ENCODE measurements at places on chromosomes 6 and 20.
A peak's percentile ranks its signal among the peaks of the same experiment; 100 is the strongest.

DNA sequence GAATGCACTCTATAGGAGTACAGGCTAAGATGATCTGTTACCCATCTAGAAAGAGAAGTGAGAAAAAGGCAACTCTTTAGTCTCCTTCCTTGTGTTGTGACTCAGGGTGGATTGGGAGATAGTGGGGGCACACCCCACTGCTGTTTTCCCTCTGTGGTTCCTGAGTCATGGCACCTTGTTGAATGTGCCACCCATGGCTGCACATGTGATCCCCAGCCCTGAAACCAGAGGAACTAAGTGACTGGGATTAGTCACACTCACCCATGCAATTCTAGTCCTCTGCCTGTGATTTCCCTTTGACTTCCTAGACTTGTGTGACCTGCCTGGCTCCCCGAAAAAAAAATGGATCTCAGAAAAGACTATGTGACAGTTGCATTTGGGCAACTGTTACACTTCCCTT, 48.6 kb upstream of the HTR1B start:
- DNase-seq, result no peak

GRCh38 chr20:20503777-20504530, 136.1 kb downstream of the INSM1 start:
- no peak for DNase-seq

GRCh38 chr6:159389695-159390094, 220.5 kb downstream of the FNDC1 start:
- DNase-seq, result no peak

GRCh38 chr6:11921751-11922150, 90.4 kb upstream of the HIVEP1 start:
- no peak for DNase-seq

DNA sequence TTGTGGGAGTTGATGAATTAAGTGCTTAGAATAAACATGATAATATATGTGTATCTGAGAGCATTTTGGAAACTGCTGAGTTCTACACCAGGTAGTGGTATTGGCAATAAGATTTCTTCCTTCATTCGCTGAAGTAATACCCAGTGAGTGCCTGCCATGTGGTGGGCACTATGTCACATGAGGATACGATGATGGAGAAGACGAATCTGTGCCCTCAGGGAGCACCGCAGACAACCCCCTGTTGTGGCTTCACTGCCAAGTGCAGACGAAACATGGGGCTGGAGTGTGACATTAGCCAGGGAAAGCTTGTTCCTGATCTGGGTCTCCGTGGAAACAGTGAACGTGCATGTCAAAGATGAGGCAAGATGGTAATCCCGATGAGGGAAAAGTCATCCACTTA, 7.9 kb downstream of the ZNF76 start:
- no peak for DNase-seq

- DNase-seq, result no peak
Measured at GRCh38 chr6:2387445-2387844, 142.0 kb upstream of the GMDS start.

DNA sequence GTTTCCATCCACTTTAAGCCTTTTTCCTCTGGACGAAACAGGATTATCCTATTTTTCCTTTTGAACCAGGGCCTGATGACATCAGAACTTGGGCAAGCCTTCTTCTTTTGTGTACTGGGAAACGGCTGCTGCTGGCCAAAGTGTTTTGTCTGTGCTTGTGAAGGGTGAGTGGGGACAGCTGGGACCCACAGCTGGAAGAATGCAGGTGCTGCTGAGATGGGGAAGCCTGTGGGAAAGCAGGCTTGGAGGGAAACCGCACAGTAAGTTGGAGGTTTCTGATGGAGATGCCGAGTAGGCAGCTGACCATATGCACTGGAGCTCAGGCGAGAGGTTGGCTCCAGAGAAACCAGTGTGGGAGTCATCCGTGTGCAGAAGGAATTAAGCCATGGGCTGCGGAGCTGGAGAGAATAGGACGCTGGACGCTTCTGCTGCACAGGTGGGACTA, 8.5 kb upstream of the PSMG4 start:
- no peak for DNase-seq

- DNase-seq, result no peak
Measured at GRCh38 chr20:51034988-51035656, 12.2 kb upstream of the KCNG1 start.

DNA sequence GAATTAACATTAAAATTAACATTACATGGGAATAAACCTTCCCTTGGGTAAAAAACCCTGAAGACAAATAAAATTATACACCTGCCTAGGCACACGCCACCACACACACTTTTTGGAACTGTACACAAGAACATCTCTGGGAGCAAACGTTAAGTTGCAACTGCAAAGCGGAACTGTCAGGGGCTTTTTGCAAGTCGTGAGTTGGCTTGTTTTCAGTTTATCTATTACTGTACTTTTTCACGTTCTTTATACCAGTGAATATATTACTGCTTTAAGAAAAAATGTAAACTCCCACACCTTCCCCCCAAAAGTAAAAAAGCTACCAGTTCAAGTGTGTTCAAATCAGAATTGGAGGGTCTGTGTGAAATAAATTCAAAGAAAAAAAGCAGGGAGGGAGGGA, 65.5 kb upstream of the NFATC2 start:
- DNase-seq, result no peak

DNA sequence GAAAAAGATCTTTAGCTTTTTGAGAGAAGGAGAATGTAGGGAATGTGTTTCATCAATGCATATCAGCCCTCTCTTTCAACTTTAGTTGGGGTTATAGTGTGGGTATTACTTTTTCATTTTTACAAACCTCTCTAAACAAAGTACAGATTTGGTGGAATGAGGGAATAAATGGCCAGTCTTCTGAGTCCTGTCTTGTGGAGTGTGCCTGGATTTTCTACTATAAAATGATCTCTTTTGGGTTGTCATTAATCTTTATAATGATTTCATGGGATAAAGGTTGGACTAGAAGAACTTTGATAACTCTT, 209.3 kb downstream of the RNF144B start:
- DNase-seq, result no peak

DNA sequence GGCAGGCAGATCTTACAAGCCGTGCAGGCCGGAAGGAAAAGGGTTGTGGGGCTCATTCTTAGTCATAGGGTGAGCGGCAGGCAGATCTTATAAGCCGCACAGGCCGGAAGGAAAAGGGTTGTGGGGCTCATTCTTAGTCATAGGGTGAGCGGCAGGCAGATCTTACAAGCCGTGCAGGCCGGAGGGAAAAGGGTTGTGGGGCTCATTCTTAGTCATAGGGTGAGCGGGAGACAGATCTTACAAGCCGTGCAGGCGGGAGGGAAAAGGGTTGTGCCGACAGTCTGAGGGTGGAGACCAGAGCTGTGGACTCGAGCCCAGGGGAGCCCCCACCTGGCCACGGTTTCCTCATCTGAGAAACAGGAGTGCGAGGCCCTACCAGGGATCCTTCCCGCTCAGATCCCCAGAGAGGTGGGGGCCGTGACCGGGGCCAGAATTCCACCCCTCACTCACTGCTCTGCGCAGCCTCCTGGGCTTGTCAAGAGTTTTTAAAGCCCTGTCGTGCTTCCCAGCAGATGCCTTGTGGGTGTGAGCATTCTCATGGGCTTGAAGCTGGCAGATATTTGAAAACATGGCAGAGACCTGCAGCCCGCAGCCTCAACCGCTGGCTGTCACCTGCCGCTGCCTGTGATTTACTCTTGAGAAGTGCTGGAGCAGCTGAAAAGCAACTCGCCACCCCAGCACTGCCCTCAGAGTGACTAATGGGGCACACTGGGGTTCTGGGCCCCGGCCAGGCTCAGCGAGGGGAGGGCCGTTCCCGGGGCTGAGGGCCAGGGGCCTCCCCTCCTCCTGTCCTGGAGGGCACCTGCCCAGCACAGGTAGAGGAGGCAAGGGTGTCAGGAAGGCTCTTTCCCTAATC, 31.9 kb downstream of the NTSR1 start:
- no peak for DNase-seq

DNA sequence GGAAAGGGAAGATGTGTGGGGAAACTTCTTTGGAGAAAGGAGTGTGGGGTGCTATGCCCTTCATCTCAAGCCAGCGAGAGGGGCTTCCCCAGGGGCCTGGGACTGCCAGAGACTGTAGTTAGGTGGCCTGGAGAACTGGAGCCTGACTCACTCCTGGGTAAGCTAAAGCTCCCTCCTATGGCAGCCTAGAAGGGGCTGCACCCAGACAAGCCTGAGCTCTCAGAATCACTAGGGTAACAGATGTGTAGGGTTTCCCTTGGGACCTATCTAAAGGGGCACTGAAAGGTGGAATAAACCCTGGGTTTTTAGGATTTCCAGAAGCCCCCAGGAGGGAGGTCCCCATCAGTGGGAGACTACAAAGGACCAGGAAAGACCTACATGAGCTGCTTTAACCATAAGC, 1.6 kb upstream of the ARMC2 start:
- DNase-seq, result no peak

GRCh38 chr20:1336699-1337367, 7.9 kb upstream of the SDCBP2 start:
- no peak for DNase-seq

- no peak for DNase-seq
Measured at GRCh38 chr6:56814308-56814707, 140.6 kb upstream of the BEND6 start.

GRCh38 chr6:81978230-81978629, 225.7 kb upstream of the TENT5A start:
- no peak for DNase-seq

DNA sequence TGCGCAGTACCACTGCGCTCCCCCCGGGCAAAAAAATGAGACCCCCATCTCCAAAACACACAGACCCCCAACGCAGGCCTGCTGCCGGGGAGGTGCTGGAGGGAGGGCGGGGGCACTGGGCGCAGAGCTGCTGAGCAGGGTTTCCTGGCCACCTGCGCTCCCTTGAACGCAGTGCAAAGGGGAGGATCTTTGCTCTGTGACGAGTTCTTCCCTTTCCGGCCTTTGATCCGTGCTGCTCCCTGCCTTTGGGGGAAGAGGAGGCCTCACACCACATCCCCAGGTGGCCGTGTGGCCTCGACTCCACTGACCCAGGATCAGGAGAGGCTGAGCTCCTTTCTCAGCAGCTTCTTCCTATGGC, 8.9 kb upstream of the COL20A1 start:
- DNase-seq, result no peak

DNA sequence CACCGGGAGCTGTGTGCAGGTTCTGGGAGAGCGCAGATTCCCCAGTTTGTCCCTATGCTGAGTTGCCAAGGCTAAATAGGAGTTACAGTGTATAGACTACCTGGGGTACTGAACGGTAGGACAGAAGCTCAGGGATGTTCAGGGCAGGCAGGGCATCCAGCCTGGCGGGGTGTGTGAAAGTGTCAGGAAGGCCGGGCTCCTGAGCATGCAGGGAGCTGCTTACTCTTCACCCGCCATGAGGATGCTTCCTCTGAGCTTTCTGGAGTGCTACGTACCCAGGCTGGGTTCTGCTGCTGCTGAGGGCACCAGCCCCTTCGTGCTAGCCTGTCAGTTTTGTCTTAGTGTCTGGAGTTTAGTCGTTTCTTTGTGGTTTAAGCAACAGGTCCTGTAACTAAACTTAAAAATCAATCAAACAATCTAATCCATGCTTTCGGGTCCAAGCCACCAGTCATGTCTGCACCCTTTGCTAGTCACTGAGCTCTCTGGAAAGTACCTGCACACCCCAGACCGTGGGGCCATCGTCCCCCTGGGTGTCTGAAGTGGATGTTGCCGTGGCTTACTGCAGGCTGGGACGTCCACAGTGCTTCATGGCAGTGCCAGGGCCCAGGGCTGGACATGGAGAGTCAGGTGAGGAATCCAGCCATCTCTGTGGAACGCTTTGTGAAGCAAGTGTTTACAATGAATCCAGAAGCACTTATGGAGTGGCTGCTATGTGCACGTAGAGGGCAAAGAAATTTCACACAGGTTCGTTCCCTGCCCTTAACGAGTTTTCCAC, 220.3 kb upstream of the SNX9 start:
- DNase-seq, result no peak

- no peak for DNase-seq
Measured at GRCh38 chr6:107977283-107977682, 19.3 kb upstream of the SEC63 start.

DNA sequence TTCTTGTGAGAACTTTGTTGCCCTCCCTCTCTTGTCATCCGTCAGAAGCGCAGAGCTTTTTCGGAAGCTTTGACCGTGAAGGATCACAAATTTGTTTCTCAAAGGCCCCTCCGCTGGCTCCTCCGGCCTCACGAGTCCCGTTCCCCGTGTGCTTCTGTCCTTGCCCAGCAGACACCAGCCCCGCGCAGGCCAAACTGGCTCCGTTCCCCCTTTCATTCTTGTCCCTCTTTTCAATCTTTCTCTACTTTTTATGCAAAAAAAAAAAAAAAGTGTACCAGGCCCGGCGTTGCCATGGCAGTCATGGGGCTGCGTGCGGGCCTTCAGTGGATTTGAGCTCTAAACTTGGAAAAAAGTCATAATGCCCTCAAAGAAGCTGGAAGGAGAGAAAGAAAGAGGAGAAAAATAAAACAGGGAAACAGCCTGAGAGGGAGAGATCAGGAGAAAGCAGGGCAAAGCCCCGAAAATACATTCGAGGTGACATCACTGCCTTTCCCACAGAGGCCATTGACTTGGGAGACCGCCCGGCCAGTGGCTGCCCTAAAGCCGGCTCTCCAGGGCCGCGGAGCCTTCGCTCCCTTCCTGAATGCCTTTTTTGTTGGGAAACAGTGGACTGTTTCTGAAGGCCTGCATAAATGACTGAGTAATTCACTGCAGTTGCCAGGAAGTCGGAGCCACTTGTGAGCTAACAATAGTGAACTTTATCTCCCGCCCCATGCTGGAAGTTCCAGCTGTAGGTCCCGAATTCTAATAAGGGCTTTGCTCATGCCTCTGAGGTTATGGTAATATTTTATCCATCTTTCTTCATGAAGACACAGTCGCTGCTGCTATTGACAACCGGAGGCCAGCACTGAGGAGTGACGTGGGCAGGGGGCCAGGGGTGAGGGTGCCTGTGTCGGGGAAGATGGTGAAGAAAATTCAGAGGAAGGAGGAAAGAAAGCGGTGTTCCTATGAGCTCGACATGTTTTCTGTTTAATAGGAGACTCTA, 670.9 kb downstream of the QKI start:
- peak; percentile 75 for DNase-seq

DNA sequence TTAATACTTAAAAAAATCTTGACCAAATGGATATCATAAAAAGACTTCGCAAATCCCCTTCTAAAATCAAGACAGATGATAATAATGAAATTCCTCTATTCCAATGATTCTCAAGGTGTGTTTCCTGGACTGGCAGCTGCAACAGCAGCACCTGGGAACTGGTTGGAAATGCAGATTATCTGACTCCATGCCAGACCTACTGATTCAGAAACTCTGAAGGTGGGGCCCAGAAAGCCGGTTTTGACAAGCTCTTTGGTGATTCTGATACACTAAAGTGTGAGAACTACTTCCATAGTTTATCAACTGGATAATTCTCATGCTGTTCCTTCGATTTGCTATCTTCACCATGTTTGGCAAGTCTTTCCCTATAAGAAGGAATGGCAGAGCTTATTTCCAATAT, 252.1 kb downstream of the COL12A1 start:
- DNase-seq, result no peak

GRCh38 chr20:48831718-48832404, 4.1 kb upstream of the PREX1 start:
- peak; percentile 34 for DNase-seq

DNA sequence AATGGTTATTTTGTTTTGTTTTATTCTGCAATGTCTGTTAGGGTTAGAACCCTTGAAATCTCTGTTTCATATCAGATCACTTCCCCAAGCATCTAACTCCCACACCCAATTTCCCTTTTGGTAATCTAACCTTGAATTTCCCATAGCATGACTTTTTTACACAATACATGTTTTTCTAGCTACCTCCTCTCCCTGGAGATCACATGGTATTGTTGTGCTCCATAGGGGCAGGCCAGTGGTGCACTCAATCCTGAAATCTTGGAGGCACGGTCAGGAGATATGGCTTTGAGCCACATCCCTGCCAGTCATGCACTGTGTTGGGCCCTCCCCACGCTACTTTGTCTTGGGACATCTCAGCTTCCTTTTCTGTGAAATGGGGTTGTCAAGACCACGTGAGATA, 36.7 kb upstream of the NNAT start:
- no peak for DNase-seq

Data from ELF-1 (cell line).